ENCODE measurements at places on chromosomes 5 and 9.

GRCh38 chr5:57482671-57483106, at the start of gene ACTBL2:
ACTBL2 (minus strand) TSS chr5:57482811; CDS start chr5:57482707, 104 bp downstream.
- DNase-seq = no peak

GRCh38 chr5:143213851-143214363, 189.6 kb downstream of the NR3C1 start:
- no peak for DNase-seq

- DNase-seq = no peak
Measured at GRCh38 chr5:149688406-149688805, 41.7 kb upstream of the PPARGC1B start.

DNA sequence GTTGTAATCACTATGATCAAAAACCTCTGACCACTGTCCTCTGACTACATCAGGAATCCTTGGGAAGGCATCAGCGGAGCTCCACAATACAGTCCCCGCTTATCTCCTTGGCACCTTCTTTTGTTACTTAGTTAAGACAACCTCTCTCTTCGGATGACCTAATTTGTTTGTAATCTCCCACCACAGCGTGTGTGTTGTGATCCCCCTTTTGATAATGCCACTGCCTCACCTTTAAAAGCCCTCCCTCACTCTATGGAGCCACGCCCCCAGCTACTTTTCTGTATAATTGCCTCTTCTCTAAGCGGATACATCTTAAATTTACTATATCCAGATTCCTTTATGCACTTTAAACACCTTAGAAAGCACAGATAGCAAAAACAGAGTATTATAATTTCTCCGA, 35.9 kb downstream of the OR2Y1 start:
- DNase-seq = no peak

- DNase-seq = no peak
Measured at GRCh38 chr9:117704597-117704996, 394 bp downstream of the TLR4 start.

GRCh38 chr5:170805666-170806065, 22.1 kb downstream of the GABRP start:
- DNase-seq = no peak

GRCh38 chr9:132875159-132875558, 2.9 kb downstream of the AK8 start:
- no peak for DNase-seq

GRCh38 chr9:121233906-121234831, 32.5 kb upstream of the RAB14 start:
- DNase-seq = no peak

DNA sequence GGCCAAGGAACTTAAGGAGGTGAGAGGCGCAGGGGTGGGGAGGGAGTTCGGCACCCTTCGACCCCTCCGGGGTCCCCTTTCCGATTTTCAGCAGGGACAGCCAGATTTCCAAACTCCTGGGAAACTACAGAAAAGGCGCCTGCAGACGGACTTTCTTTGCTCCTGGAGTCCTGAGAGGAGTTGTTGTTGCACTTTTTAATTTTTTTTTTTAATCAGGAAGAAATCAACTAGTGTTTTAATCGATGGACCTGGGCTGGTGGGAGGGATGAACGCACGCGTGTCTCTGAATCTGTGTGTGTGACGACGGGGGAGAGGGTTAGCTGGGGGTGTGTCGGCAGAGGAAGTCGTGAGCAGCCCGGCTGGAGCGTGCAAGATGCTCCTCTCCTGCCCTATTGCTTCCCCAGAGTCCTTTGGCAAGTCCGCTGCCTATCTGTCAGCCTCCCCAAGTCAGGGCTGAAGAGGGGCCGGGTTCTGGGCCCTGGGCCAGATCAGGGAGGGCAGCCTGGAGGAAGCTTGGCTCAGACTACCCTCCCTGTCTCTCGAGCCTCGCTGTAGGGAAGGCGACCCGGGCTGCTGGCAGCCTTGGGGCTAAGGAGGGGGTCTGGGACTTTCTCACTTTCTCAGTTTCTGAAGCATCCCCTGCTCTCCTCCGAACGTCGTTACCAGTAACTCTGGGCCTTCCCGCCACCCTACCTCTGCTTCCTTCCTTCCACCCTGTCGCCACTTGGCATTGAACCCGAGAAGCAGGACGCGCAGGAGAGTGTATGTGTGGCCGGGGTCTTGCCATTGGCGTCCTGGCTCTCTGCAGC, 731 bp downstream of the PRR16 start:
- peak; percentile 73 for DNase-seq

- no peak for DNase-seq
Measured at GRCh38 chr9:120038342-120038741, 541.6 kb downstream of the CDK5RAP2 start.

DNA sequence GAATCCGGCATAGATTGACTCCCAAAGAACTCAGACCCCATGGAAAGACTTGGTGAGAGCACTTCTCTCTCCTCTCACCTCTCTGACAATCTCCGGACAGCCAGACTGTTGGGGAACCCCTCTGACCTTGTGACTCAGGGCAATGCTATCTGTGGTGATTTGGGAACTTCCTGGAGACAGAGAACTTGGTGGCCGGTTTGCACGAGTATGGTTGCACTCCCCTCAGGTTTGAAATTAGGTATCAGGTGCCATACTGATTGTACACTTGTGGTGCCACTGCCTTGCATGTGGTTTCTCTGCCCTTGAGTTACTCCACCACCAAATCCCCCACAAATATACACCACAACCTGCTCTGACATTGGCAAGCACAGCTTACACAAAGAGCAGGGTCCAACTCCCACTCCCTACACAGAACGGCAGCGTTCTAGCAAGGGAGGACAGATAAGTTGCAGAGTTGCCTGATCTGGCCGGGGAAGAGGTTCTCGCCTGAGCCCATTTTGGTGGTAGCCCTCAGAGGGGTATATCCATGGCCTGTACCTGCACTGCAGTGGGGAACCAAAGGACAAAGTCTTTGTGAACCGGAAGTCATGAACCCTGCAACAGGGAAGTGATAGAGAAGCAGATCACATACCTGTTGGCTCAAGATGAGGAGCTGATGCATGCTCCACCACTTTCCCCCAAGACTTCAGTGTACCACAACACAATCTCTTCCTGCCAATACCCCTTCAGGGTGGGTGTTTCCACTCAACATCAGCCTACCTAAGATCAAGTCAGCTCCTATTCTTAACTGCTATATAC, 255.1 kb downstream of the MCTP1 start:
- no peak for DNase-seq

DNA sequence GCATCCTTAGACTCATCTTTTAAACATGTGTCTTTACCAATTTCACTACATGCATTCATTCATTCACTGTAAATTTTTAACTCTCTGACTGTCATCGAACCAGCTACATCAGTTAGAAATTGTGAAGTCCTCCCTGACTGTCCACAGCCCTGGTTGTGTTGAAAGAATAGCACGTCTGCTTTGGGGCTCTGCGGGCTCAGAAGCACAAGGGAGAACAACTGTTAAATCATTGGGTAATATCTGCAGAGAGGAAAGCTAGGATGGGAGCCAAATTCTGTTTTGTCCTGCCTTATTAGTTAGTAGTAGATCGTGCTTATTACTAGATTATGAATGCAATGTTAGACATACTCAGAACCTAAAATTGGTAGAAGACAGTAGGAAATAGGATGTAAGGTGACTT, 26.3 kb upstream of the FAM120AOS start:
- no peak for DNase-seq

- peak; percentile 55 for DNase-seq
Measured at GRCh38 chr5:72248410-72248981, 71.5 kb downstream of the MRPS27 start.

Data from SW 1271 (cell line).